Cardiac septum (tissue), 1 donor: ENCODE measurements at places on chromosomes 13 and 19. TPM values are rescaled to one million over a fixed set of nuclear protein-coding genes. Genes with fewer than 3 reads are reported as not detected.

CGB1 gene
- not detected for total RNA-seq

MYPOP gene
- total RNA-seq, result 10.3 TPM

IGFL3 gene
- not detected for total RNA-seq

EHD2 gene
- total RNA-seq, result 42.6 TPM
